ENCODE measurements at places on chromosomes 7 and 10.

GRCh38 chr10:8462565-8462964, 408.1 kb downstream of the GATA3 start:
- no peak for DNase-seq

GRCh38 chr10:96205580-96205979, 65.8 kb downstream of the BLNK start:
- DNase-seq, result no peak

DNA sequence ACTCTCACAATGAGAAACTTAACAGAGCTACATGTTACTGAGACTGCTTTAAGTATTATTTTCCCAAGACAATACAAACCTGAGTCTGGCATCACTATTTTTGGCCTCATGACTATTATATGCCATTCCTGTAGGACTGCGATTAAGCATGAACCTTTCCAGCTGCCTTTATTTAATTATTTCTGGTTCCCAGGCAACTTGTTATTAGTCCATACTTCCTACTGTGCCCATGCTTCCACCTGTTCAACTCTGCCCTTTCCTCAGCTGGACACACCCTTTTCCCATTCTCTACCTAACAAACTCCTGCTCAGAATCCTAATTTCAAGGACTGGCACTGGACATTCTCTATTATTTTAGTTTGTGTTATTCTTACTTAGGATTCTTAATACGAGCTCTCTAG, 8.1 kb upstream of the CROT start:
- no peak for DNase-seq

- no peak for DNase-seq
Measured at GRCh38 chr7:139453673-139454321, 29.7 kb downstream of the KLRG2 start.

DNA sequence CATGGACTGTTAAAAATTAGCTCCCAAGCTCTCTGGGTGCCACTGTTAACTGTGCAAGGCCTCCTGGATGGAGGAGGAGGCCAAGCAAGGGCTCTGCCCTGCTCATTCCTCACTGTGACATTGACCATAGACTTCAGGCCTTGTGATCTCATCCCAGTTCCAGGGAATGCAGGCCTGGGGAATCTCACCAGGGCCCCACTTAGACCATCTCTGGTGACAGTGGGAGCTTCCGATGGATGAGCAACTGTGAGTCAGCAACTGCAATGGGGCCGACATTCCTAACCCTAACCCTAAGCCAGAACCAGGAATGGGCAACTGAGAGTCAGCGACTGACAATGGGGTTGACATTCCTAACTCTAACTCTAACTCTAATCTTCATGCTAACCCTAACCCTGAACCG, 50.4 kb upstream of the MSMB start:
- DNase-seq, result no peak

- no peak for DNase-seq
Measured at GRCh38 chr10:5944389-5945189, 32.8 kb downstream of the IL15RA start.

- no peak for DNase-seq
Measured at GRCh38 chr7:13179011-13179582, 491.7 kb downstream of the ARL4A start.

DNA sequence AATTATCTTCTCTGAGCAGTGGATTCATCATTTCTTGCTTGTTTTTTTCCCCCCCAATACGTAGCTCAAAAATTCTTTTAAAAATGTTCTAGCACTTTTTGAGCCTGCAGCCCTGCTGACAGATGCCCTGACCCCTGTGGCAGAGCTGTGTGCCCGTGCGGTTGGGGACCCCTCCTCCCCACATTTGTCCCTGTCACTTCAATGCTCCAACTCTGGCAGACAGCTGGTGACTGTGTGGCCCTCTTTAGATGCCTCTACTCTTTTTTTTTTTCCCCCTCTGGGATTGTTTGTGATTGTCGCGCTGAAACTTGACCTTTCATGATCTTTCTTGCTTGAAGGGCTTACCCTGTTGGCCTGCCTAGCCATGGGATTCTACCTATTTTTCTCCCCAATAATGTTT, 214.1 kb downstream of the TMEM178B start:
- no peak for DNase-seq

GRCh38 chr7:24036033-24036412, 248.0 kb upstream of the NPY start:
- DNase-seq, result no peak

DNA sequence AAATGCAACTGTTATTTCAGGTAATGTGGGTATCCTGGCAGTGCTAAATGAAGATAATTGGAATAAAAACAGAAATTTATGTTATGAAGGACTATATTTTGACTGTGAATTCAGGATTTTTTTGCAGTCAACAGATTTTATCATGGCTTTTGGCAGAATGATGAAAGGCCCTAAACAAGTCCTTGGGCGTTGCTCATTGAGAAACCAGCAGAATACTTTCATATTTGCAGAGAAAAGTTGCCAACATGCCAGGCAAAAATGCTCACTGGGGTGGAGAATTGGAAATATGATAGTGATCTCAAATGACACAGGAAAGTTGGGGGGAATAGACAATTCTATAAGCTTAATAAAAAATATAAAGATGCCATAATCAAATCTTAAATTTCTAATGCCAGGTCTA, 121.1 kb downstream of the GPR85 start:
- no peak for DNase-seq

GRCh38 chr10:69279110-69279509, 814 bp downstream of the HK1 start:
- no peak for DNase-seq

GRCh38 chr10:68938117-68938516, 17.9 kb upstream of the DDX21 start:
- no peak for DNase-seq

GRCh38 chr7:147670759-147671158, 919.8 kb upstream of the C7orf33 start:
- DNase-seq, result no peak

DNA sequence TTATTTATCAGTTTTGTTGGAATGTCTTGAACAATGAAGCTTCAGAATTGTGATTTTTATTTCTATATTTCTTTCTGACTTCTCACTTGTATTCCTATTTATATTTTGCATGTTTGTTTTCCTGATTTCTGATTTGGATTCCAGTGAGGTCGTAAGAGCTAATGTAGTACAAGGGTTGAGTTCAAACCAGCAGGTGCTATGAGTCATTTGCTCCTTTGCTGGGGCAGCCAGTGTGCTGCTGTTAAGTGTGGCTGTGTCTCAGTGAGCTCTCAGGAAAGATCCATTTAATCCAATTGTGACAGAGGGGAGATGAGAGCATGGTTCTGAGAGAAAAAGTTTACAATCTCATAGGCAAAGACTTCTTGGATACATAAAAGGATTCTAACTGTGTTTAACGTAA, 48.6 kb downstream of the MCU start:
- DNase-seq, result no peak

DNA sequence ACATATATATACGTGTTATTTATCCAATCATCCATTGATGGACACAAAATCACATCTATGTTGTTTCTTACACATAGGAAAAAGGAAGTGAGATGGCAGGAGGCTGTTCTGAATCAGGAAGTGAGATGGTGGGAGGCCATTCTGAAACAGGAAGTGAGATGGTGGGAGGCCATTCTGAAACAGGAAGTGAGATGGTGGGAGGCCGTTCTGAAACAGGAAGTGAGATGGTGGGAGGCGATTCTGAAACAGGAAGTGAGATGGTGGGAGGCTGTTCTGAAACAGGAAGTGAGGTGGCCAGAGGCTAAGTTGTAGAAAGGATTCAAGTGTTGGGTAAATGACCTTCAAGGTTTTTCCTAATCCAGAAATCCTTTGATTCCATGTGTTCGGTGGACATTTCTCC, 921.5 kb downstream of the TYW1 start:
- DNase-seq, result no peak

- no peak for DNase-seq
Measured at GRCh38 chr7:101954499-101954898, 137.1 kb downstream of the CUX1 start.

- DNase-seq, result no peak
Measured at GRCh38 chr7:124723012-124723411, 42.6 kb downstream of the GPR37 start.

GRCh38 chr7:768881-769504, 41.9 kb upstream of the PRKAR1B start:
- no peak for DNase-seq

- no peak for DNase-seq
Measured at GRCh38 chr7:49974035-49974434, 119.0 kb downstream of the ZPBP start.

DNA sequence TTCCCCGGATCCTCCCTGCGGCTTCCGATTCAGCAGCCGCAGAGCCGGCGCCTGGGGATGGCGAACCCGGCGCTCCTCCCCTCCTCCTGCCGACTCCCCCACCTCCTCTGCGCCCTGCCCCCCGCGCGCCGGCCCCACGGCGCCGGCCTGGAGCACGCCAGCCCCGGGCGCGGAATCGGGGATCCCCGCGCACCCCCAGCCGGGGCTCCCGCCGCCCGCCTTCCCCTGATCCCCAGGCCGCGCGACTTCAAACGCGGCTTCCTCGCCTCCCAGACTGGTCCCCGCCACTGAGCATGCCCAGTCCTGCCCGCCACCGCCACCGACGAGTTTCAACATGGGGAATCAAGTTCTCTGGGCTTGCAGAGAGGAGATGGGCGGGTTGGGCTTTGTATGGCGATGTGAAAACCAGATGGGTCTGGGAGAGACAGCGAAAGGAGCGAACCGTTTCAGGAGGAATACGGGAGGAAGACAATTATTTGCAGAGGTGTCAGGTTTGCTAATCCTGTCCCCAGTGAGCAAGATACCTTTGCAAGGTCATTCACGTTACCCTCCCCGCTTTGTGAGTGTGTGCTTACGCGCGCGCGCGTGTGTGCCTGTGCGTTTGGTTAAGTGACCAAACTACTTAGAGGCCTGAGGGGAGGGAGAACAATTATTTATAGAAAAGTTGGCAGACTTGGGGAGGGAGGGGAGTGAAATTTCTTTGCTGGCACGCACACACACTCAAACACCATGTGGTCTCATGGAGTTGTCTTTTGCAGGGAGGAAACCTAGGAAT, at the start of gene PANK1:
PANK1 (minus strand) TSS at position 276 of the 775 bp plus-strand sequence. CDS start 351 bp downstream, outside the sequence.
- DNase-seq, result peak; percentile 71

GRCh38 chr7:64544010-64544409, 18.9 kb downstream of the ZNF680 start:
- no peak for DNase-seq

DNA sequence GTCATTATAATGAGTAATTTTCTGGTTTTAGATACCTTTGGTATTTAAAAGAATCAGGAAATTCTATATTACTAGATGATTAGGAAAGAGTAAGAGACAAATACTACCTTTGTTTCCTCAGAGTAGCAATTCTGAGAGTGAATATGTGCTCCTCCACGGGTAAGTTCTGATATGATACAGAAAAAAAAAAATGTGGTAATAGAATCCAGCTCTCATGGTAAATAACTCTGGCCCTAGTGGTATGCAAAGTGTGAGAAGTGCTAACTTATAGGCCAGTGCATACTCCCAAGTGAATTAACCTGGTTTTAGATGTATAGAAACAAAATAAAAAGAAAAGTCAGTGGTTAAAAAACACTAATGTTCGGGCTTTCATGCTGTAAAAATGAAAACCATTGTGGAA, 512.6 kb upstream of the SEMA3D start:
- DNase-seq, result no peak

DNA sequence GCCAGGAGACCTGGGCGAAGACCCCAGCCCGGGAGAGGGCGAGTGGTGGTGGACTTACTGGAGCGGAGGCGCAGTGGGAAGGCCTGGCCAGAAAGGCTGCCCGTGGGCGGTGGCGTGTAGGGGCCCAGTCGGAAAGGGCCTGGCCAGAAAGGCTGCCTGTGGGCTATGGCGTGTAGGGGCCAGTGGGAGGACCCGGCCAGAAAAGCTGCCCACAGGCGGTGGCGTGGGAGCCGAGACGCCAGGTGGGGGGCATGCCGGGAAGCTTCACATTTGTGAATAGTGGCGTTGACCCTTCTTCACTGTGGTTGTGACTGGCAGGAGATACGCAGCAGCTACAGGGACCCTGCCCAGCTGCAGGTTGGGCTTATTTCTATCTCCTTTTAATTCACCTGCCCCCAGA, 72.9 kb downstream of the DYNC2I1 start:
- no peak for DNase-seq

Data from CD4-positive, alpha-beta T cell treated with Interleukin-17A for 1 hour (primary cell).